ENCODE measurements at places on chromosomes 7 and 10.

GRCh38 chr7:28054531-28055160 is 125.9 kb downstream of the JAZF1 start:
- no peak for DNase-seq

DNA sequence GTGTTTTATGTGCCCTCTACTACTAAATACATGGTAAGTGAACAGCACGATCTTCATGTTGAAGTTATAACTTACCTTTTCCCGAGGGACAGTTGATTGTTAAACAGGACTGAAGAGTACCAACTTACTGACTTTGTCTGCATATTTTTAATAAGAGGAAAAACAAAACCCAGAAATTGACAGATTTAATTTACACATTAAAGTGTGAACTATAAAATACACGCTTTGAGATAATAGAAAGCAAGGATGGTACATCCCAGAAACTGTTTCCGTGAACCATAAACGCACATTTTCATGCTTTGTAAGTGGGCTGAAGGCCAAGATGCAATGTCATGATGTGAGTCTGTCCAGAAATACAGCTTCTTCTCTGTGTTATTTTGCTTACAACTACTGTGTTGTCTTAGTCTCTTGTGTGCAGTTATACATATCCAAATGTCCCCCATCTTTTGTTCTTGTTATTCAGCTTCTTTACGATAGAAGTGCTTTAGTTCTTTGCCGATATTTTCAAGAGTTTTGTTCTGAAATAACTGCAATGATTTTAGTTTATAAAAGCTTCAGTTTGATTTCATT is 190.1 kb downstream of the MLLT10 start:
- DNase-seq, result no peak

- DNase-seq, result no peak
These were observed 139.4 kb downstream of the HIBADH start for GRCh38 chr7:27523321-27523720.

- DNase-seq, result peak; percentile 59
These were observed 618.5 kb downstream of the CCSER2 start for GRCh38 chr10:84946904-84947303.

GRCh38 chr10:133140417-133141143 is 19.4 kb upstream of the KNDC1 start:
- no peak for DNase-seq

DNA sequence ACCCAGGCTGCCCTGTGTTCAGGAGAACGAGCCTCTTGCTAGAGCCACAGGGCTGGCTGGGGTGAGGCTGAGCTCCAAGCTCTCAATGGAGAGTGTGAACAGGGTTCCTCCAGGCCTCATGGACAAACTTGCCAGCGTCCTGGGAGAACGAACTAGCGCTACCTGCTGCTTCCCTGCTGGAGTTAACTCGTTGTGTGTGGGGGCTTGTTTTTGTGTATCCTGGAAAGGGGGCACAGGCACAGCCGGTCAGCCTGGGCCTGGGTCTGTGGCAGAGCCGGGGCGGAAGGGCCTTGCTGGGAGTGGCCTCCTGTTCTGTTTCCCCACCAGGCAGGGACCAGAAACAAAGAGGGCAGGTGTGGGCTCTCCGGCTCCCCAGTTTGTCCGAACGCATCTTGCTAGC is 259.2 kb downstream of the DNAJB6 start:
- no peak for DNase-seq

DNA sequence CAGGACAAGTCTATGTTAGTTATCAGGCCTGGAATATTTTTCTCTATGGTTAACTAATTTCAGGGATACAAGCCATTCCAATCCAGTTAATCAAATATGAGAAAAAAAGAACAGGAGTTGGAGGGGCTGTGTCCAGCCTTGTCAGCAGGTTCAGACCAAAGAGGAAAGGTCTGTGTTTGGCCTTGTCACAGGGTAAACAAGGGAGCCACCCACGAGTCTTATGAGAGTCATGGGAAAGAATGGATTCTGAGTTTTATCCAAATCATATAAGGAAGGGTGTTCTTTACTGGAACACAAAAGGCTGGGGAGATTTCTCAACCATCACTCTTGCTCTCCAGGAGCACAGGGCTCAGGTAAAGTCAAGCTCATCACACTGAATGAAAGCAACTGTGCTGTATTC is 99.1 kb downstream of the XPNPEP1 start:
- no peak for DNase-seq

GRCh38 chr7:109782806-109783205 is 1213.1 kb downstream of the DNAJB9 start:
- DNase-seq, result no peak

GRCh38 chr7:23235813-23236221 is 10.8 kb upstream of the GPNMB start:
- DNase-seq, result no peak

DNA sequence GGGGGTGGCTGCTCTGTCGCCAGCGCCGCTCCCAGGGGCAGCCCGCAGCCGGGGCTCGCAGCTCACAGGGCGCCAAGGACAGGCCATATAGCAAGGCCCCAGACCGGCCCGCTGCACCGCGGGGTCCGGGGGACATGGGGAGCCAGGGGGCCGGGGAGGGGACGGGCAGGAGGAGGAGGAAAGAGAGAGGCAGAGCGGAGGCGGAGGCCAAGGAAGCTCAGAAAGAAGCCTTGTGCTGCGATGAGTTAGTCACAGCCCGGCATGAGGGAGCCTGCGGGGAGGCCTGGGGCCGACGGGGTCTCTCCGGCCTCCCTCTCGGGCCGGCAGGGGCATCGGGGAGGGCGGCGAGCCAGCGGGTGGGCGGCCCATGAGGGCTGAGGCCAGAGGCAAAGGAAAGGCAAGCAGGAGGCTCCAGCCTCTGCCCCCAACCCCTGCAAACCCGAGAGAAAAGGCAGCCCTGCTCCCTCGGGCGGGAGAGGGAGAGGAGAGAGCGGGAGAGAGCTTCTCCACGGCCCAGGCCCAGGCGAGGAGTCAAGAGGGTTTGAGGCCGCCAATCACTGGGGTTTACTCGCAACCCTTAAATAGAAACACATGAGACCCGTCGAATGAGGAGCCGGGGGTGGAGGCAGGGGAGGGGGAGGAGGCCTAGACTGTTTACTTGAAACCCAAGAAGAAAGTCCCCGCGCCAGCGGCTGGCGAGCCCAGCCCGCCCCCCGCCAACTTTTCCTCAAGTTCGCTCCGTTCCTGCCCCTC is 167.9 kb downstream of the NEURL1 start:
- peak; percentile 23 for DNase-seq

DNA sequence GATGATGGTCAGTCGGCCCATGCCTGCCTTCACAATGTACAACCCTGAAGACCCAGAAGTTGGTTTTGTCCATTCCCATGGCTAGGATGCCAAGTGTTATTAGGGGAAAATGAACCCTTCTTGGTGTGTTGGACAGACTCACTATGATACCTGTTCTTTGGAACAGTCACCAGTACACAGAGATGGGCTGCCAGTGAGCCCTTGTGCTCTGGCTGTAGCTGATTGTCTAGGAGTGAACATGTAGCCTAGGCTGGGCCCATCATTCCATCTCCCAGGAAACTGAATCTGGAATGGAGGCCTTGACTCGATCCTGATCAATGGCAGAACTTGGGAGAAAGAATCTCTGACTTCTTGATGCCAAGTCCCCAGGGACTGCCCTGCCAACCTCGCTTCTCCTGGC is 188.9 kb downstream of the EVX1 start:
- DNase-seq, result no peak

- DNase-seq, result no peak
These were observed 655.1 kb downstream of the INHBA start for GRCh38 chr7:41047789-41048191.

DNA sequence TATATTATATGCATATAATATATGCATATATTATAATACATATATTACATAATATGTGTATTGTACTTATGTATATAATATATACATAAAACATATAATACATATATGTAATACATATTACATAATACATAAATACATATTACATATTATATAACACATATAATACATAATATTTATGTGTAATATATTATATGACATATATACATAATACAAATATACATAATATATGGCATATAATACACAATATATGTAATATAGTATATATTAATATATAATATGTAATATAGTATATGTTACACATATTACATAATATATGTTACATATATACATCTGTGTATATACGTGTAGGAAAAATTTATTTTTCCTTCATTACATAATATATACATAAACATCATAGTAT is 63.4 kb downstream of the SGMS1 start:
- DNase-seq, result no peak

- DNase-seq, result no peak
These were observed 24.5 kb upstream of the RHOBTB1 start for GRCh38 chr10:60968504-60968903.

GRCh38 chr10:11023009-11023953 is 5.6 kb downstream of the CELF2 start:
- no peak for DNase-seq

DNA sequence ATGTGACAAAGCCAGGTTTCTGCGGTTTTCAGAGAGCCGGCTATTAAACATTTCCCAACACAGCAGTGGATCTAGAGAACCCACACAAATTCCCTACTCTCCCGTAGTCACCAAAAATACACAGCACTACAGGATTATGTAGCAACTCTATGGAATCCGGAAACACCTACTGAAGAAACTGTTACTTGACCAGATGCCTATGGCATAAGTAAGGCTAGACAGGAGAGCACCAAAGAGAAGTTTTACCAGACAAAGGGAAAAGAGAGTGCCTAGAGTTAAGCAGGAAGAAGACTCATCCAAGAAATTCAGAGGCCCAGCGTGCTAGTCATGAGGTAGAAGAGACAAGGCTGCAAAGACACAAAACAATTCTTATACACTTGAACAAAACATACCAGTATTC is 321.1 kb downstream of the PARD3 start:
- no peak for DNase-seq

GRCh38 chr7:134787064-134787463 is 7.6 kb downstream of the CALD1 start:
- DNase-seq, result no peak

DNA sequence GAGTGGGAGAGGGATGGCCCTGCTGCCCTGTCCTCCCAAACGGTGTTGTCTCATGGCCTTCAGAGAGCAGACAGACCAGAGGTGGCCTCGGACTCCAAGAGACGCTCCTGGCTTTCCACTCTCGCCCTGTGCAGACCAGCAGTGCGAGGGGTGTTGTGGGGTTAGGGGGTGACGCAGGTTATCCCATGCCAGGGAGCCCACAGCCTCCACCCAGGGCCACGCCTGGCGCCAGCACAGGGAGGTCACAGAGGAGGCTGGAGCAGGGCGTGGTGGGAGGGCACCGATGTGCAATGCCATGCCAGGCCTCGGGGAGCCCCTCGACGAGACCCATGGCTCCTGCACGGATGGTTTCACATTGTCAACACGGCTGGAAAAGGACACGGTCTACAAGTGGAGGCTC is 52.1 kb downstream of the INPP5A start:
- DNase-seq, result no peak

DNA sequence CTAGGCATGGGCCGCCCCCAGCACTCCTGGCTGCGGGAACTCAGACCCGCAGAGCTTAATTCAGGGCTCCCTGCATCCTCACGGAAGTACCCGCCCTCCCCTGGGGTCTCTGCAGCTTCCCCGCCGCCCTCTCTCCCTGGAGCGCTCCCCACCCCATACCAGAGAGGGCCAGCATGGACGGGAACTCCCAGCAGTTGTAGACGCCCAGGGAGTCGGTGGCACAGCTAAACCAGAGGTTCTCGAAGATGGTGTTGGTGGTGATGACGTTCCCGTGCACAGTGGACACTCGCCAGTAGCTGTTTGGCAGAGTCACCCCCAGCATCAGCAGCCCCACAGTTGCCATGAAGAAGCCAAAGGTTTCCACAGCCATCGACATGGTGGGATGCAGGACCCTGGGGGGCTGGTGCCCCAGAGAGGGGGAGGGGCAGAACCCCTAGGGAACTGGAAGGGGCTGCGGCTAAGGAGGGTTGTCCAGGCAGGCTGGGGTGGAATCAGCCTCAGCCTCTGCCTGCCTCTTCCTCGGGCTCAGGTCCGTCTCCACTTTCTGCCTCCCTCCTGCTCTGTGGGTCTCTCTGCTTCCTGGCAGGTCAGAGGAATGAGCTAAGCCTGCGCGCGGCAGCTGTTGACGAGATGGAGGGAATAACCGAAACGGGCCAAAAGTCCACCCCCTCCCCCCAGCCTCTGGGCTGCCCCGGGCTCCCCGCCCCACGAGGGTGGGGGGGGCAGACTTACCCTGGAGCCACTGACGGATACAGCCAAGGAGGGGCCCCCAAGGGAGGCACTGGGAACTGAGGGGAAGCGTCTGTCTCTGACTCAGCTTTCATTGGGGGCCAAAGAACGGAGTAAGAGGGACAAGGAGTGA is at the start of gene CLDN15:
TSS of gene CLDN15 (minus strand) at position 597 of the 862 bp plus-strand sequence. CDS start at position 376, 221 bp downstream.
- no peak for DNase-seq

GRCh38 chr7:95327356-95327755 is 3.0 kb upstream of the PON1 start:
- DNase-seq, result no peak

- no peak for DNase-seq
These were observed 60.4 kb downstream of the CLIP2 start for GRCh38 chr7:74349621-74350020.

- no peak for DNase-seq
These were observed 101.2 kb downstream of the GRID1 start for GRCh38 chr10:86265236-86265894.

DNA sequence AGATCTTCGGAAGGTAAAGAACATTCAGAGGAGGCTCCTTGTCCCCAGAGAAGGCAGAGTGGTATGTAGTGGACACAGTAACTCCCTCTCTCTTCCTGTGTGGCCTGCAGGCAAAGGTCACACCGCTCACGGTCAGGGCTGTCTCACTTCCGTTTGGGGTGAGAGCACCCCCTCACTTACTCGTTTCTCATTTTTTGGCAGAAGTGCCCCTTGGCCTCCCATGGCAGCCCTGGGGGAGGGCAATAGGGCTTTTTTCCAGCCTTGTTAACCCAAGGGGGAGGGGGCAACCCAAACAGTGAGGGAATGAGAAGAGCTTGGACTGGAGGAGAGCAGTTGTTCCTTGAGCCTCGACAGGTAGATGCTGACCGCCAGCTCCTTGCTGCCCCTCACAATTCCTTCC is 31.8 kb upstream of the SRGN start:
- DNase-seq, result no peak

DNA sequence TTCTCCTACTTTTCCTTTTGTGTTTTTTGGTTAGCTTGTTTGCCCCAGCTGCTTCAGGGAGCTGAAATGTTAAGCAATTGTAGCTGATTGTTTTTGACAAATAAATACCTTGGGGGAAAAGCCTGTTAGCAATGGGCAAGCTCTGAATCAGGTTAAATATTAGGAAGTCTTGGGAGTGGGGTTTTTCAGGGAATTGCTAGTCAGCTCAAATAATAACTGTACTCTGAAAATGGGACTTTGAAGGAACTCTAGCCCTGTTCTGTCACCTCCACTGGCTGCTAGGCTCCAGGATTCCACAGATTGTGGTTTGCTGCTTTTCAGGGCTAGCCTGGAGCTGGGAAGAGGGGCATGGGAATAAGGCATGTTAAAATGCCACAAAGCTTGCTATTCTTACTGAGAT is 39.5 kb downstream of the ADK start:
- no peak for DNase-seq

- peak; percentile 68 for DNase-seq
These were observed 18.6 kb downstream of the OPALIN start for GRCh38 chr10:96339956-96340904.

DNA sequence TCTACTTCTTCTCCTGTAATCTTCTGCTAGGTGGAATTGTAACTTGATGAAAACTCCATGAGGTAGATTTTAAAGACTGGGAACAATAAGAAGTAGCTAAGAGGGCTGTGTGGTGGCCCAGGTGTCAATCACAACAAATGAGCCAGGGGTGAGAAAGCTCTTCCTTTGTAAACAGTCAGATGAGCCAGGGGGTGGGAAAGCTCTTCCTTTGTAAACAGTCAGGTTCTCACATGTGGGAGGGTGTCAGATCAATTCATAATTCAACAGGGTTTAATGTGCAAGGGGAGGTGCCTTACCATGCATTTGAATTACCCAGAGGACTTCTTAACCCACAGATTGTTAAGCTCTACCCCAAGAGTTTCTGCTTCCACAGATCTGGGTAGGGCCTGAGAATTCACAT is 312.4 kb upstream of the AUTS2 start:
- DNase-seq, result no peak

All from NCI-H1694 treated with DMSO at 0.1 percent for 48 hours (cell line).